ENCODE measurements at places on chromosomes 4 and X. TPM values are rescaled to one million over a fixed set of nuclear protein-coding genes. Genes with fewer than 3 reads are reported as not detected.

DMRTC1 gene
- not detected for total RNA-seq

PCDH18 gene
- total RNA-seq = 224 TPM

ZMYM3 gene
- total RNA-seq = 11.9 TPM

TBC1D9 gene
- total RNA-seq = 20.4 TPM

CXCL1 gene
- 54.5 TPM for total RNA-seq

CCDC120 gene
- 2.5 TPM for total RNA-seq

UGT2A1 gene
- total RNA-seq = not detected

CDK16 gene
- 75.4 TPM for total RNA-seq

UGT2B15 gene
- total RNA-seq = not detected

FGB gene
- not detected for total RNA-seq

RBM46 gene
- 0.20 TPM for total RNA-seq

PLAC8 gene
- not detected for total RNA-seq

BEX1 gene
- not detected for total RNA-seq

UGT2B11 gene
- total RNA-seq = not detected

RXFP1 gene
- 0.37 TPM for total RNA-seq

SLC6A8 gene
- total RNA-seq = 31.3 TPM

AREG gene
- total RNA-seq = 9.2 TPM

RNF128 gene
- total RNA-seq = not detected

Data from cardiac ventricle fibroblast (primary cell).